Liver (tissue), 10 donors: ENCODE measurements at places on chromosomes 6 and 20. TPM values are rescaled to one million over a fixed set of nuclear protein-coding genes. Genes with fewer than 3 reads are reported as not detected.

SLC52A3 gene
- 0.08 TPM for total RNA-seq

NOL7 gene
- 43.0 TPM for total RNA-seq

SUMO4 gene
- 3.3 TPM for total RNA-seq

AIF1 gene
- total RNA-seq: 46.8 TPM

PPP1R14C gene
- 0.05 TPM for total RNA-seq

PRKN gene
- 3.9 TPM for total RNA-seq

SLA2 gene
- 1.6 TPM for total RNA-seq

MYCT1 gene
- 9.1 TPM for total RNA-seq

C20orf144 gene
- total RNA-seq: not detected

RIPPLY2 gene
- total RNA-seq: not detected

TMEM217 gene
- 0.67 TPM for total RNA-seq

CLDN20 gene
- not detected for total RNA-seq

SLC12A5 gene
- 0.33 TPM for total RNA-seq

COL21A1 gene
- 1.3 TPM for total RNA-seq

SAPCD1 gene
- total RNA-seq: 2.6 TPM

SLC32A1 gene
- not detected for total RNA-seq

KCNK16 gene
- total RNA-seq: not detected

SPEF1 gene
- not detected for total RNA-seq

IMPG1 gene
- total RNA-seq: not detected

VPS52 gene
- 33.4 TPM for total RNA-seq

ATP5F1E gene
- 11.7 TPM for total RNA-seq

HCK gene
- total RNA-seq: 20.6 TPM

IL17F gene
- total RNA-seq: not detected

CENPB gene
- 30.5 TPM for total RNA-seq

TTBK1 gene
- 1.2 TPM for total RNA-seq

NELFCD gene
- total RNA-seq: 39.1 TPM

TAGAP gene
- total RNA-seq: 1.5 TPM

NHSL1 gene
- total RNA-seq: 33.0 TPM

TXLNB gene
- total RNA-seq: 0.17 TPM

SRC gene
- 21.2 TPM for total RNA-seq

RIPOR2 gene
- 10.9 TPM for total RNA-seq

KCNB1 gene
- under 0.01 TPM for total RNA-seq

RAB44 gene
- 1.3 TPM for total RNA-seq

SUPT3H gene
- total RNA-seq: 1.7 TPM

LINC00237 gene
- not detected for total RNA-seq

GLP1R gene
- not detected for total RNA-seq
